ENCODE measurements at places on chromosomes 12 and 14.

GRCh38 chr14:53193193-53193592 lies 40.1 kb upstream of the DDHD1 start:
- DNase-seq = no peak

DNA sequence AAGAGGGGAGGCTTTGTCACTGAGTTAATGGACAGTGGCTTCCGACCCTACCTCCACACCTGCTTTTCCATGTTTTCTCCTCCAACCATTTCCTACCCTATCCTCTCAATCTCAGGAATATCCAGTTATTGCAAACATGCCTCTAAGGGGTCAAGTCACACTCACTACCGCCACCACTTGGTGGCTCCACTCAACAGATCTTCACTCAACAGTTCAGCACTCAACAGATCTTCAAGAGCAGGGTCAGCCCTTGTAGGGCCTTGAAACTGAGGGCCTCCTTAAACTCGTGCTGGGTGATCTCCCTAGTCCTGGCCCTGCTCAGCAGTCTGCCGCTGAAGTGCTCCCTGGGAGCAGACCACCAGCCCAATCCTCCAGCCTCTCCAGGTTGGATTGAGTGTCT lies 14.2 kb downstream of the ZNF641 start:
- no peak for DNase-seq

DNA sequence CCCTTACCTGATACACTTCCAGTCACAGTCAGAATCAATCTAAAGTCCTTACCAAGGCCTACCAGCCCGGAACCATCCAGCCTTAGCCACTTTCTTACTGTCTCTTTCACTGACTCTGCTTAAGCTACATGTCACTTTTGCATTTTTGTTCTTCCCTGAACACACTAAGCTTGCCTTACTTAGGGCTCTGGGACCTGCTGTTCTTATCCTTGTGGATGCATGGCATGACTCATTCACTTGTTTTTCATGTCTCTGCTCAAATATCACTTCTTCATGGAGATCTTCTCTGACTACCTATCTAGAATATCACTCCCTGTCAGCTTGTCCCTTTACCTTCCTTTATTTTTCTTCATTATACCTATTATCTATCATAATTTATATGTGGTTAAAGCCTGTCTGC lies 65.6 kb upstream of the ZDHHC17 start:
- no peak for DNase-seq

GRCh38 chr12:51009056-51009440 lies 17.1 kb downstream of the SLC11A2 start:
- no peak for DNase-seq

DNA sequence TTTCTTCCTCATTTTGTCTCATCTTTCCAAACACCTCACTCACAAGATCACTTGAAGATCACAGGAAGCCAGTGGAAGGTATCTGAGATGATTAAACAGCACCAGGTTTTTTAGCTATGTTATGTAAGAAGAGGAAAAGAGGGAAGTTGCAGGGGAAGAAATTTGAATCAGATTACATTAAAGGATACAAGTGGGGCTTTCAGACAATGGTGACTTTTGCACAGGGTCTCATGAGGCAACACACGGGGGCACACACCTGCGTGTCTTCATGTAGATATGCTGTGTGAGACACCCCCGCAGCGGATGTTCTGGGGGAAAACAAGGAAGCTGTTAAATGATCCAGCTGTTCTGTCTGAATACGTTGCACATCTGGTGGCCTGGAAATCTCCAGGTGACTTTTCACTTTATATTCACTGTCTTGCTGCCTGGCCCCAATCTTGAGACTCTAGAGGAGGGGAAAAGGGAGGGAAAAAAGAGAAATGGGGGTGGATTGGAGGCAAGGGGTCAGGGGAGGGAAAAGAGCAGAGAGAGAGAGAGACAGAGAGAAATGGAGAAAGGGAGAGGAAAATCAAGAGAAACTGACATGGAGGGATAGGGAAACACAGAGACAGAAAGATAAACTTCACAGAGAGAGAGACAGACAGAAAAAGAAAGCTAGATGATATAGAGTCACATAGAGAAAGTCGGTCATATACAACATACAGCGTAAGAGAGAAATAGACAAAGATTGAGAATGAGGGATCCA lies 36.3 kb upstream of the PPP1CC start:
- DNase-seq = no peak

DNA sequence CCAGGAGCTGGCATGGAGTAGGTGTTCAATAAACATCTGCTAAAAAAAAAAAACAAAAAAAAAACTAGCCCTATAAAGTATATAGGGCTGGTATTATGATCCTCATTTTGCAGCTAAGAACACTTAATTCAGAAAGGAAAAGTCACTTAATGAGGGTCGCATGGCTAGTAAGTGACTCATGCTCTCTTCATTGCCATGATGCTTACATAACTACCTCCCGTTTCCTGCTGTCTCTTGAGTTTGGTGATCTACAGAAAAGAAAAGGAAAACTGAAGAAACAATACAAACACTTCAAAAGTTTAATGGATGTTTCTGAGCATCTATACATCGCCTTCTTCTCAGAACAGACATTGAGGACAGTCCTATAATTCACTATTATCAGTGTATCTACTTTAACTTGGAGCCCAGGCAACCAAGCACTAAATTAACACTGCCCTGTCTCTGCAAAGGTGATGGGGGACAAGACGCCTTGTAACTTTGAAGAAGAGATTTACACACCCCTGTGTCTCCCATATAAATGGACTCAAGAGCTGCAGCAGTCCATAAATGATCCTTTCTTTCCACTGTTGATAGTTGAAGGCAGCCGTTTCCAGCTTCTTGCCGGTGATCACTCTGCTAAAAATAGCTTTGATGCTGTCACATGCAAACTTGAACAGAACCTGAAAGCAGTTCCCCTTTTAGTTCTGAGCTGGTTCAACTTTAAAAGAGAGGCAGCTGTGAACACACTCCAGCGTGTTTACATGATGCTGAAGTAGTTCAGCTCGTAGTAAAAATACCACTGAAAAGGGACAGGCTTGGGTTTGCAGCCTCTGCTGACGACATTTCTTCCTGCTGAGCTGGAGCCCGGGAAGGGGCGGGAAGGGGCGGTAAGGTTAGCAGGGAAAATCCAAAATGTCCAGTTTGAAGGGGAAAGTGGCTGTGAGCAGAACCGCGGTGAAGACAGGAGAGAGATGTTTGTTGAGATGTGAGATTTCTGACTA lies 113.3 kb downstream of the FOXN3 start:
- no peak for DNase-seq

DNA sequence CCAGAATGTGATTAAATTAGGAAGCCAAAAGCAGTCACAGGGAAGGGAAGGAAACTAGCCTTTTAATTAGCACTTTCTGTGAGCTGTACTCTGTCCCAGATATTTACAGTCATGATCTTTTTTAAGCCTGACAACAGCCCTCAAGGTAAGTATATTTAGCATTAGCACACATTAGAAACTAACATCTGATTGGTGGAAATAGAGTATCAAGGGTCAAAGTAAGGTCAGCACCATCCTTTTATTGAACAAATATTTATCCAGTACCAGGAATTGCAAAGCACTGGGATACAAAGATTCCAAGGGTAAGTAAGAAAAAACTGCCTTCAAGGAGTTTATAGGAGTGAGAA lies 28.2 kb downstream of the RPGRIP1 start:
- no peak for DNase-seq

DNA sequence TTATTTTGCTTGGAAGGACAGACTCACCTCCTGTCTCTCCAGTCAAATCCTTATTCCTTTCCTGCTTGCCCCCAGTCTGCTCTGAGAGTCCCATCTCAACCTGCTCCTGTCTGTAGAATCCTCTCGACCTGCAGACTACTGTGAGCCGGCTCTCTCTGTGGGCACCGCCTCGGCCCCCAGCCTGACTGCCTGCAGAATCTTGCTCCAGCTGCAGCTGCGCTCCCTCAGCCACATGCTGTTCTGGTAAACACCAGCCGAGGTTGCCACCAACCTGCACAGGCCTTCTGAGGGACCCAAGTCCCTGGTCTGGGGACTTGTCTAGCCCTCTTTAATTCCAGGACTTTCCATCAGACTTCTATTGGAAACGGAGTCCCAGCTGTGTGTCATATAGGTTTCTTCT lies 44.8 kb upstream of the PRMT8 start:
- no peak for DNase-seq

DNA sequence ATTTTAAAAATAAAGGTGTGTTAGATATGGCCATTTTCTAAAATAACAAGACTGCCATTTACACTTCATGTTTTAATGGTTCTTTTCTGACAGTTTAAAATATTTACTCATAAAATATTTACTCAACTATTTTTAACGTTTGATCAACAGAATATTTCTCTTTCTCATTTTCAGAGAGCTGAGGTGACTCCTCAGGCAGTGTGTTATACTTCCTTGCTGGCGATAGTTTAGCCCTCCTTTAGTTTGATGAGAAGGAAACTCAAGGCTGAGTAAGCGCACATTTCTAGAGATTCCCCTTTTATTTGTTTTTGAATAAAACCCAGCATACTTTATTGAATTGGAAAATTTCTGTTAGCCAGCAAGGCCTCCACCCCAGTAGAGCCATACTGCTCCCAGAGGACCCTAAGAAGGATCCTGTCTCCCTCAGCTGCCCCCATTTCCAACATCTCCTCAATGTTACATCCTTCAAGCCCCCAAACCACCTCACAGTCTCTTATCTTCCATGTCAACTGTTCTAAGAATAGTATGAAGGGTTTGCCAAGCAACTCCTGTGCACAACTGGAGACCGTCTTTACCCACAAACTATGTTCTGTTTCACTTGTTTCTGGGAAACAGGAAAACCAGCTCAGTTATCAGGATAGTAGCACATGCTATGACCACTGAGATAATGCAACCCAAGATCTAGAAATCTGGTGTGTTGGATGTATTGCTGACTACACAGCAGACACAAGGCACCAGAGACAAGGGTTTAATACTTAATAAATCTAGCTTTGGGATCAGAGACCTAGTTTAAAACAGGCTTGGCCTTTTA lies 129.5 kb downstream of the STXBP6 start:
- no peak for DNase-seq

DNA sequence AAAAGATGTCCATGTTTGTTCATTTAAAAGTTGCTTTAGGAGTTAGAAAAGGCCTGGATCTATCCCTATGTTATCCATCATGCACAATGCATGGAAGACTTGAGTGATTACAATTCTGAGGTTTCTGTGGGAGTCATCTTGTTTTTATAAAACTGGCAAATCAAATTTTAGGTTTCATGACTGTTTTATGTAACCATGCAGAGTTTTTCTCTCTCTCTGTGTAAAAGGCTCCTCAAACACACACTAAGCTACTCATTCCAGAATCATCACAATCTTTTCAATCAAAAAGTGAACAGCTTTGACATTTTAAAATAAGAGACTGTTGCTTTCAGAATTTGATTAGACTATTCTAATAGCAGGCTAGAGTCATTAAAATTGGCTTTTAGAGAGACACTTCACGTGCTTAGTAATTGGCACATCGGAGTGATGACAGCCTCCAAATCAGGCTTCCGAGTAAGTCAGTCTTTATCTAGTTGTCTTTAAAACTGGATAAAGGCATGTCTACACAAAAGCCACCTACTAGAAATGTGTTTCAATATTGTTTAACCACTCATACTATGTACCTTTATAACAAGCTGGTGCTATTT lies 31.9 kb downstream of the PRICKLE1 start:
- no peak for DNase-seq

GRCh38 chr14:104224131-104224505 lies 85.7 kb downstream of the KIF26A start:
- no peak for DNase-seq

DNA sequence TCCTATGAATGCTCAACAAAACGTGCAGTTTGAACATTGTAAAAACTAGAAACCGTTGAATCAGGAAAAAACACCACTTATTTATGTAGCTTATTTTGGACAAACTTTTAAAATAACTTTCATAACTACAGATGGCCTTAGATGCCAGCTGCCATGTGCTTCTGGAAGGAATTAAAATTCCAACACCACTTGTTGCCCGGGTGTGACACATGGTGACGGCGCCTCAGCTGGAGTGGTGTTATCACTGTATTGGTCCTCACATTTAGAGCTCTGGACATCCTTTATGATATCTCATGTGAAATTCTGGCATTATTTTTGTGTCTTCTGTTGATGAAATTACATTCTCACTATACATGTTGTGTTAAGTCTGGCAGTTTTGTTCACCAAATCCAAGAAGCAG lies 211.0 kb downstream of the IPO8 start:
- DNase-seq = no peak

GRCh38 chr14:55715889-55716288 lies 135.9 kb downstream of the KTN1 start:
- no peak for DNase-seq

GRCh38 chr12:12327802-12328201 lies 22.2 kb downstream of the MANSC1 start:
- no peak for DNase-seq

DNA sequence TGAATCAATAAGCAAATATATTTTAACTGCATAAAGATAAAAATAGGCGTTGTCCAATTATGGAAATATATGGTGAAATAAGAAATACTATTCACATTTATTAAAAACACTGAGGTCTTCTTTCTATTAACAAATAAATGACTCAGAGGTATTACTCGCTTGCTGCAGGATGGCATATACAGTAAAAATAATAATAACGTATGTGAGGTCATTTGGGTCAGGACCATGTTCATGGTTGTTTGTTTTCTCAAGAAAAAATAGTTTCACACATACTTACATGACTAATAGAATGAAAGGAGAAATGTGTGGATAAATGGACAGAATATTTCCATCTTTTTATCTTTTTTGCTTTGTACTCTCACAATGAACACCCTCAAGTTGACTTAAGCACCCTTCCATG lies 46.5 kb upstream of the RTL1 start:
- no peak for DNase-seq

DNA sequence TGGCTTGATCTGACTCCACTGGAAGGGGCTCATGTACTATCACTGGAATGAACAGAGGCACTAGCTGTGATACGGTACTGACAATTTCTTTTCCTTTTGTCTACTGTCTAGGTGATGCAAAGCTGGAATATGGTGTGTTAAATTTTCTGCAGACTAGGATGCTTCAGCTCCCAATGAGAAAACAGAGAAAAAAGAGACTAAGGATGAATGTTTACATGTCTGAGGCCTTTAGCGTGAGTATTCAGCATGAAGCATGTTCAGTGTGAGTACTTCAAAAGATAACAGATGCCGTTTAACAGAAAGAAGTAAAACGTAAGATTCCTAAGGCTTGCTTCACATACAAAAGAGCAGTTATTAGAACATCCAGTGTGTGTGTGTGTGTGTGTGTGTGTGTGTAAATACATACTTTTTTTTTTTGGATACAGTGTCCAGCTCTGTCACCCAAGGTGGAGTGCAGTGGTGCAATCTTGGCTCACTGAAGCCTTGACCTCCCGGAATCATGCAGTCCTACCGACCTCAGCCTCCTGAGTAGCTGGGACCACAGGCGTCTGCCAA lies 92.3 kb upstream of the FERMT2 start:
- no peak for DNase-seq

DNA sequence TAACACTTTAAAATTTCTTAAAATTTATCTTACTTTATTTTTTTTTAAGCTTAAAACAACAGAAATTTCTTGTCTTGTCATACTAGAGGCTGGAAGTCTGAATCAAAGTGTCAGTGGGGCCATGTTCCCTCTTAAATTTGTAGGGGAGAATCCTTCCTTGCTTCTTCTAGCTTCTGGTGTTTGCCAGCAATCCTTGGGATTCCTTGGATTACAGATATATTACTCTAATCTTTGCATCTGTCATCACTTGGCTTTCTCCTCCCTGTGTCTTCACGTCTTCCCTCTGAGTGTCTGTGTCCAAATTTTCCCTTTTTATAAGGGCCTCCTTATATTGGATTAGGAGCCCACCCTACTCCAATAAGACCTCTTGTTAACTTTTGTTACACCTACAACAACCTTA lies 135.6 kb upstream of the PTPRB start:
- no peak for DNase-seq

- no peak for DNase-seq
These were observed 15.8 kb downstream of the ATP5MC2 start for GRCh38 chr12:53660041-53660440.
